Melanocyte of skin (primary cell): ENCODE measurements at places on chromosomes 2 and 18. TPM values are rescaled to one million over a fixed set of nuclear protein-coding genes. Genes with fewer than 3 reads are reported as not detected.

ZNF396 gene
- 1.00 and 1.5 TPM in 2 replicates for total RNA-seq

HSBP1L1 gene
- total RNA-seq: 9.0 and 10.0 TPM in 2 replicates

MALT1 gene
- total RNA-seq: 23.6 and 25.6 TPM in 2 replicates

PRSS56 gene
- not detected in 2 replicates for total RNA-seq

FSHR gene
- total RNA-seq: not detected in 2 replicates

DNAJB2 gene
- total RNA-seq: 37.9 and 40.7 TPM in 2 replicates

MAP3K19 gene
- total RNA-seq: not detected in 2 replicates

CGREF1 gene
- total RNA-seq: 4.7 and 7.6 TPM in 2 replicates

CNRIP1 gene
- 10.7 and 24.0 TPM in 2 replicates for total RNA-seq

PGAP1 gene
- total RNA-seq: 6.2 and 12.4 TPM in 2 replicates

SLC40A1 gene
- total RNA-seq: 0.36 TPM in 1 of 2 replicates, not detected in the other

CCDC121 gene
- 1.1 and 1.3 TPM in 2 replicates for total RNA-seq

MRPS5 gene
- total RNA-seq: 35.8 and 43.3 TPM in 2 replicates

GCG gene
- total RNA-seq: not detected in 2 replicates

LYG1 gene
- total RNA-seq: not detected in 2 replicates

TMEM200C gene
- total RNA-seq: not detected in 2 replicates

C1QL2 gene
- not detected in 2 replicates for total RNA-seq

KCNJ3 gene
- total RNA-seq: not detected in 2 replicates

UGT1A8 gene
- not detected in 2 replicates for total RNA-seq

CXCR1 gene
- not detected in 2 replicates for total RNA-seq

GTF2A1L gene
- not detected in 2 replicates for total RNA-seq

GPR45 gene
- not detected in 2 replicates for total RNA-seq

GAD1 gene
- 1.1 TPM in 1 of 2 replicates, not detected in the other for total RNA-seq

CDH20 gene
- total RNA-seq: not detected in 2 replicates

RUFY4 gene
- 0.15 TPM in 1 of 2 replicates, not detected in the other for total RNA-seq

POTEC gene
- not detected in 2 replicates for total RNA-seq

CIB4 gene
- total RNA-seq: not detected in 2 replicates

TCF23 gene
- total RNA-seq: not detected in 2 replicates

LOXHD1 gene
- not detected in 2 replicates for total RNA-seq
